ENCODE measurements at places on chromosomes 5 and 9. TPM values are rescaled to one million over a fixed set of nuclear protein-coding genes. Genes with fewer than 3 reads are reported as not detected.

Gene HSD17B4
- total RNA-seq, result 182 TPM

Gene EFNA5
- total RNA-seq, result 1.1 TPM

Gene ST6GALNAC6
- 45.6 TPM for total RNA-seq

Gene QRFP
- total RNA-seq, result not detected

Gene BTNL9
- total RNA-seq, result not detected

Gene CDH6
- 91.5 TPM for total RNA-seq

Gene PCDHGA2
- 2.8 TPM for total RNA-seq

Gene PTGES
- 21.0 TPM for total RNA-seq

Gene RPL7A
- 1,378 TPM for total RNA-seq

Gene IFNE
- total RNA-seq, result 10.4 TPM

Gene ARL14EPL
- total RNA-seq, result not detected

Gene TTLL11
- total RNA-seq, result 4.6 TPM

Gene PTGER4
- 25.0 TPM for total RNA-seq

Gene FOXD4L6
- 0.17 TPM for total RNA-seq

Gene CAMK4
- total RNA-seq, result 1.8 TPM

Gene LRRC19
- not detected for total RNA-seq

Gene ENTPD8
- total RNA-seq, result not detected

Gene HAVCR2
- total RNA-seq, result 0.33 TPM

Gene CDH18
- total RNA-seq, result 5.3 TPM

Gene LEAP2
- total RNA-seq, result 0.30 TPM

Gene ITGA2
- total RNA-seq, result 167 TPM

Gene PCDHB12
- 0.46 TPM for total RNA-seq

Gene N4BP3
- total RNA-seq, result 0.13 TPM

Gene ARHGEF28
- total RNA-seq, result 6.1 TPM

Gene NR6A1
- total RNA-seq, result 0.39 TPM

Gene PHF24
- total RNA-seq, result 0.10 TPM

Gene DRD1
- 1.2 TPM for total RNA-seq

Gene TAF11L13
- not detected for total RNA-seq

Gene TLE1
- 34.3 TPM for total RNA-seq

Gene MYO10
- 58.3 TPM for total RNA-seq

Gene IRX1
- total RNA-seq, result 0.86 TPM

Gene OTP
- not detected for total RNA-seq

Gene ZDHHC11B
- not detected for total RNA-seq

Gene FOXD1
- total RNA-seq, result 6.8 TPM

Gene TPPP
- 0.43 TPM for total RNA-seq

Gene NIPAL4
- total RNA-seq, result 0.07 TPM

Gene C5orf46
- 12.3 TPM for total RNA-seq

Gene MTX3
- 17.5 TPM for total RNA-seq

Gene NIM1K
- total RNA-seq, result 3.2 TPM

Gene RNF183
- not detected for total RNA-seq

Gene CLTB
- 72.3 TPM for total RNA-seq

Gene KIAA1958
- total RNA-seq, result 1.9 TPM

Gene SRP19
- 39.9 TPM for total RNA-seq

Gene PCDHGA4
- 16.9 TPM for total RNA-seq

Gene PAXX
- total RNA-seq, result 8.0 TPM

Gene CREB3
- 72.7 TPM for total RNA-seq

Gene BSPRY
- total RNA-seq, result 0.07 TPM

Gene TMEM232
- 0.79 TPM for total RNA-seq

Gene OLFML2A
- 1.3 TPM for total RNA-seq

Gene CACNA1B
- 0.07 TPM for total RNA-seq

Gene RANBP17
- total RNA-seq, result 12.5 TPM

Gene SPATA31C1
- total RNA-seq, result not detected

Gene ABCA1
- total RNA-seq, result 85.7 TPM

Gene KCNMB1
- 0.07 TPM for total RNA-seq

Gene PDGFRB
- 195 TPM for total RNA-seq

Measured in smooth muscle cell of the pulmonary artery (primary cell).